ENCODE measurements at places on chromosomes 2 and 18. TPM values are rescaled to one million over a fixed set of nuclear protein-coding genes. Genes with fewer than 3 reads are reported as not detected.

The CROCC2 gene
- not detected for total RNA-seq

The ZSWIM2 gene
- not detected for total RNA-seq

The BMP10 gene
- total RNA-seq, result not detected

The CASP10 gene
- 7.0 TPM for total RNA-seq

The TNFRSF11A gene
- 0.34 TPM for total RNA-seq

The CTNNA2 gene
- not detected for total RNA-seq

The ELOA2 gene
- not detected for total RNA-seq

The ZNF514 gene
- 10.3 TPM for total RNA-seq

The INPP1 gene
- 19.1 TPM for total RNA-seq

The SMYD1 gene
- total RNA-seq, result not detected

The C2orf92 gene
- 3.1 TPM for total RNA-seq

The HAUS1 gene
- 14.2 TPM for total RNA-seq

The C2orf78 gene
- total RNA-seq, result not detected

Measured in nasal cavity respiratory epithelium epithelial cell of viscerocranial mucosa (primary cell).